ENCODE measurements at places on chromosomes 7 and 10. TPM values are rescaled to one million over a fixed set of nuclear protein-coding genes. Genes with fewer than 3 reads are reported as not detected.

DNA sequence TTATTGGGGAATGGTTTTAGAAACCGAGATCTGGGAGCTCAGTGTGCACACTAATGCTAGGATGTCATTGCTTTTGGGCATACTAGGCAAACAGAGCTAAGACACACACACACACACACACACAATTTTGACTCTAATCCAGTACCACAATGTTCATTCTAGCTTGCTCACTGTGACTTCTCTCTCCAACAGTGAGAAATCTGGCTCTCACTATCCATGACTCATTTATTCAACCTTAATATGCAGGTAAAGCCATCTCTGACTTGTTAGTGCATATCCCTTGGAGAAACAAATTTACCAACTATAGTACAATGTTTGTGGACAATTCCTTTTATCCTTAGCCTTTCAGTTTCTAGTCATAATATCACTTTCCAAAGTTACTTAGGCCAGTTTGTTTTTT, 5.9 kb upstream of the BMS1 start:
- DNase-seq = no peak

DNA sequence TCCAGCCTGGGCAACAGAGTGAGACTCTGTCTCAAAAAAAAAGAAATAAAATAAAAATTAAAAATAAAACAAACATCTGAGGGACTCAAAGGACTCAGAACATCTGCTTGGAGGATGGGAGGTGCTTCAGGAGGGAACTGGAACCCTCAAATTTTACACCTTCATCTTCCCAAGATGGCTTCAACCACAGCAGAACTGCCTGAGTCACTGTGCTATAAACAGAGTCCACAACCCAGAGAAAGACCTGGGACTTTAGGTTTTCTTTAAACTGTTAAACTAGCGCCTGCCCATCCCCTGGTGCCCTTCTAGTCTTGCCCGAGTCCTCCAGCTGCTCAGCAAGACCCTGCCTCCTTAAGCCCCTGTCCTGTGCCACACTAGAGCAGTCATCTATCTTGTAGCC, 40.8 kb downstream of the RGS10 start:
- no peak for DNase-seq

DNA sequence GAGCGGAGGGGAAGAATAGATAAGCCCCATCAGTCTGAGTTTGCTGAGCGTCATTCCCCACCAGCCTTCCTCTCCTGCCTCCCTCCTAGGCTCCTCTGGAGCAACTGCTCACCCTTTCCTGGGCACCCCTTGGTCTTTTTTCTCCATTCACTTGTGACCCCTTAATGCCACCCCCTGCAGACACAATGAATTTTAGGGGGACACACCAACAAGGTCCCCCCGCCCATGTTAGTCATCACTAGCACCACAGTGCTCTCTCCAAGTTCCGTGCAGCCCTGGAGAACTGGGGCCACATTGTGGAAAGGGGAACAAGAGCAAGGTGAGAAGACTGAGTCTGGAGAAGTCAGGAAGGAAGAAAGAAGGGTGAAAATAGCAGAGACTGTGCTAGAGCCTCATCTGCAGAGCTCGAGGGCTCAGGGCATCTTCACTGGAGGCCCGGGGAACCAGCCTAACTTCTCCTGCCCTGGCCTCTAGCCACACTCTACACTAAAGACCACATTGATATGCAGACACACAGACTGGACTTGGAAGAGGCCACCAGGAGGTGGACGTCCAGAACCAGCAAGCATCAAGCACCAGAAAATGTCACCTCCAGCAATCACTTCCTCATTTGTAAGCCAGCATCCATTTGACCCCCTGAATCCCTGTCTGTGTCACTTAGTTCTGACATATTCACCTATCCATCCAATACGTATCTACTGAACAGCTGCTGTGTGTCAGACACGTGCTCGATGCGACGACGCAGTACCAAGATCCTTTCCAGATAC, 17.5 kb downstream of the RGR start:
- no peak for DNase-seq

DNA sequence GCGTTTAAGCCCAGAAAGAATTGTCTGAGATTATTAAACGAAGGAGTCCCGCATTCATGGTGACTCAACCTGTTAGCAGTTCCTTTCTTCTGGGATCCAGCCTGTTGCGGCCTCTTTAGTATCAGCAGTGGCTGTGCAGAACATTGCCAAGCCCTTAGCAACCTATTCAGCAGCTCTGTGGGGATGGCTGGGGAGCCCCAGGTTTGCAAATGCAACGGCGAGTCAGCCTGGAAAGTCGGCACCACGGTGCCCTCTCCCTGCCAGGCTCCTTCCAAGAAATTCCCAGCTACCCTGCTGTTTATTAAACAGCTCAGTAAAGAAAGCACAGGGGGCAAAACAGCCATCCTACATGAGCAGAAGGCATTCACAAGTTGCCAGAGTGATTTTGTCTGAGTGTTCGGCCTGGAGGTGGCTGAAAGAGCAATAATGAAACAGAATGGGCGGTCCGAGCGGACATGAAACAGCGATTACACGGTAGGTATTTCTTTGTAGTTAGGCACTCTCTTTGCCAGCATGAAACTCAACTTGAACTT, 198.3 kb downstream of the BAMBI start:
- no peak for DNase-seq

DNA sequence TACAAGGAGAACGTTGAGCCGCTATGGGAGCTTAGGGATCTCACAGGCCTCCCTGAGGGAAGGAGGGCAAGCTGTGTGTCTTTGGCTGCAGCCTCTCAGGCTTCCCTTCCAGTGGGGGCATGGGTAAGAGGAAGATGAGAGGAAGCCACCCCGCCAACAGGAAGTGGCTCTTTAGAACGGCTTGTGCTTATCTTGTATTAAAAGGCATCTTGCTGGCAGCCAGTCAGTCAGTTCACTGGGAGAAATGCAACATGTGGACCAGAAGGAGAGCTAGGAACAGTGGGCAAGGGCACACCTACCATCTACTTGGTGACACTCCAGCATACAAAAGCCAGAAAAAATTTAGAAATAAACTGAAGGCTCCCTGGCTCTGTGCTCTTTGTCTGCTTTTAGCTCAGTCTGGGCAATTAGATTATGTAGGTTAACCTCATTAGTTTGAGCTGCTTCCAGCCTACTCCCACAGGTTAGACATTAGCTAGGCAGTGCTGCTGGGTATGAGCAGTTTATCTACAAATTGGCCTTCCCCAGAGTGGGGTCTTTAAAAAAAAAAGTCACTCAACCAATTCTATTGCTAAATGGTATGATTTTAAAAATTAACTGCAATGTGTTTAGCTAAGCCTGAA, 595.9 kb downstream of the KCNMA1 start:
- no peak for DNase-seq

GRCh38 chr10:90175161-90175681, 473.8 kb downstream of the KIF20B start:
- peak; percentile 35 for DNase-seq

The NOS3 gene
- 7.0 TPM for total RNA-seq

The MYH16 gene
- not detected for total RNA-seq
